DND-41 (cell line): ENCODE measurements at places on chromosomes 7 and 10.

DNA sequence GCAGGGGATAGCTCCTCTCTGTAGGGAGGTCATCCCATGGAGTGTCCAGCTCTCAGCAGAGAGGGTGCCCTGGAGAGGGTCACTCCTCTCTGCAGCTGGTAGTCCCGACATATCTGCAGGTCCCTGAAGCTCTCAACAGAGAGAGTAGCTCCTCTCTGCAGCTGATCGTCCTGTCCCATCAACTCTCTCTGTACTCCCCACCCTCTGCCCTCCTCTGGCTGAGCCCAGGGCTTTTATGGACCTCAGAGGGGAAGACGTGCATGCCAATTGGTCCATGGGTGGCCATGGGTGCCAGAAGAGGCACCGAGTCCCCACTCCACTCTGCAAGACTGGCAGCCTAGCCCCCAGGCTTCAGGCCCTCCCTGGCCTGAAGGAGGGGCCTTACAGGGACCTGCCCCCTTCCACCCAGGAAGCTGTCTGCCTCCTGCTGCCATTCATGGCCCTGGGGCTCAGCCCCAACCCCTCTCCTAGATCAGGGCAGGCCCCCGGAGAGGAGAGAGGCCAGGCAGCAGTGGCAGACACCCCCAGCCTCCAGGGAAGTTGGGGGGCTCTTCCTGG, 9.0 kb upstream of the BLVRA start:
- no peak for DNase-seq

GRCh38 chr10:100339236-100339635, 7.8 kb upstream of the SCD start:
- no peak for DNase-seq

- no peak for DNase-seq
Measured at GRCh38 chr10:12459762-12460161, 110.4 kb downstream of the CAMK1D start.

- no peak for DNase-seq
Measured at GRCh38 chr10:69474742-69475432, 23.6 kb downstream of the TSPAN15 start.

GRCh38 chr10:91512458-91512857, 102.3 kb downstream of the HECTD2 start:
- DNase-seq: no peak

- no peak for DNase-seq
Measured at GRCh38 chr7:6266699-6267098, 5.7 kb downstream of the CYTH3 start.

DNA sequence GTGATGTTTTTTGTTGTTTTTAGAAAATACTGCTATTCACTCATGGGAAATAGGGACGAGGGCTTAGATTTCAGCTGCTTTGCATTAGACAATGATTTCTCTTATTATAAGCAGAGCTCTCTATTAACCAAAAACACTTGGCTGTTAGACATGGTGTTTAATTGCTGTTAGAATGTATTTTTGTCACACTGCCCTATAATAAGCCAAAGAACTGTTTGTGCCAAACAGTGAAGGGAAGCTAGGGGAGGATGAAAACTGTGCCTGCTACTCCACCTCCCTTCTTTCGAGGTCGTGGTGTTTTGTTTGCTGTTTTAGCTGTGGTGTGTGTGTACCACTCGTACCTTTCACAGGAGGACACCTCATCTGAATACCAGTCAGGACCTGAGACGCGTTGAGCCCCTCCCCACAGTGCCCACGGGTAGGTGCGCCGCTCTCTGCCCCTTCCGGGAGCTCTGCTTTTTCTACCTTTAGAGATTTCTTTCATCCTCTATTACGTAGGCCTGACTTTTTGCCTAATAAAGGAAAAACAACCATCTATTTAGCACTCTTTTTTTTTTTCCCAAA, 57.9 kb downstream of the CUX1 start:
- DNase-seq: no peak

DNA sequence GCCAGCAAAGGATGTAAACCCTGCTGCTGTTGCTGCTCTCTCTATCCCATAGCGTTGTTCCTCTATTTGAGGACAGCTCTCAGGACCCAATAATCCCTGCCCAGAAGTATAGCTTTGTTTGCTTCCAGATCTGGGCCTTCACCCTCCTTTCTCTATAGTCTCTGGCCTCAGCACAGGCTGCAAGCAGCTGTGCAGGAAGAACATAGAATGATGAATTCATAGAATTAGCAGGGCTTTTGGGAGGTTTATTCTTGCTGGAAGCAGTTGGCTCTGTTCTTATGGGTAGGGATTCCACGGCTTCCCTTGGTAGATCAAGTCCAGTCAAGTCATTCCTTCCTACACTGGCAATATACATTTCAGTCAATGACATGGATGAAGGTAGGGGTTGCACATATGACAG, 354.7 kb downstream of the HPSE2 start:
- no peak for DNase-seq

DNA sequence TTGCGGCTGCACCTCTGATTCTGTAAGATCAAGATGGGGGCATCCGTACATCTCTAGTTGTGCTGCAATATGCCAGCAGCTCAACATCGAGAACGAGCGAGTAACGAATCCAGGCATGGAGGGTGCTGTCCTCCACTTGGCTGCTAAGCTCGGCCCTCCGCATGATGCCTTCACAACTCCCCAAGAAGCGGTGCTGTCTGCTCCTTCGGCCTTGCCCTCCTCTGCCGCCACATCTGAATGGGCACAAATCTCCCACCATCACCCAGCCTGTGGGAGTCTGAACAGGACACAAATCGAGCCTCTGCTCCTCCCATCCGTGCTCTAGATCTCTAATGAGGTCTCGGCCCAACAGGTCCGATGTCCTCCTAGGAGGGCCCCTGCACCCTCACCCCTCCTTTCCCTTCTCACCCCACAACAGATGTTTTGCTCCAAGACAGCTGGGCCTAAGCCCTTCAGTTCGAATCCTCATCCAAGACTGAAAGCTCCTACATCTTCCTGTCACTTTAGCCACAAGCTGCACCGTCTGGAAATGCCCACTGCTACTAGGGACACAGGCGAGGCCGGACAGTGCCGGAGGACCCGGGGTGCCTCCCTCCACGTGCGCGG, 86.7 kb downstream of the ZNF33B start:
- DNase-seq: no peak

- DNase-seq: no peak
Measured at GRCh38 chr10:111875725-111876124, 307.8 kb downstream of the GPAM start.

- DNase-seq: no peak
Measured at GRCh38 chr7:77536017-77536412, 1.1 kb upstream of the PTPN12 start.

DNA sequence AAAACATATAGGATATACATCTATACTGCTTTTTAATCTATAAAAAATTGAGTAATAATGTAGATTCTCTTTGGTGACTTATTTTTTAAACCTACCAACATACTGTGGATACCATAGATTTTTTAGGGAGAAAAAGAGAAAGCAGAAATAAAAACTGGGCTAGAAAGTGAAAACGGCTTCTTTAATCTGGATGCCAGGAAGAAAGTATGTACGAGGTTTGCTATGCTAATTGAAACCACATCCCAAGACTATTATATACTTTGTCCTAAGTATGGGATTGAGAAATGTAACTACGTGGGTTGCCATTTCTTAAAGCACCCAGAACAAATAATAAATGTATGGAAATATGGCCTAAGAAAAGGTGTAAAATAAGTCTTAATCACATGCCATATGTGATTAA, 129.0 kb upstream of the NFE2L3 start:
- no peak for DNase-seq
